ENCODE measurements at places on chromosomes 11 and 22.

GRCh38 chr11:28569106-28569505, 460.9 kb downstream of the METTL15 start:
- no peak for DNase-seq

GRCh38 chr11:107282195-107282594, 175.4 kb downstream of the CWF19L2 start:
- DNase-seq: no peak

DNA sequence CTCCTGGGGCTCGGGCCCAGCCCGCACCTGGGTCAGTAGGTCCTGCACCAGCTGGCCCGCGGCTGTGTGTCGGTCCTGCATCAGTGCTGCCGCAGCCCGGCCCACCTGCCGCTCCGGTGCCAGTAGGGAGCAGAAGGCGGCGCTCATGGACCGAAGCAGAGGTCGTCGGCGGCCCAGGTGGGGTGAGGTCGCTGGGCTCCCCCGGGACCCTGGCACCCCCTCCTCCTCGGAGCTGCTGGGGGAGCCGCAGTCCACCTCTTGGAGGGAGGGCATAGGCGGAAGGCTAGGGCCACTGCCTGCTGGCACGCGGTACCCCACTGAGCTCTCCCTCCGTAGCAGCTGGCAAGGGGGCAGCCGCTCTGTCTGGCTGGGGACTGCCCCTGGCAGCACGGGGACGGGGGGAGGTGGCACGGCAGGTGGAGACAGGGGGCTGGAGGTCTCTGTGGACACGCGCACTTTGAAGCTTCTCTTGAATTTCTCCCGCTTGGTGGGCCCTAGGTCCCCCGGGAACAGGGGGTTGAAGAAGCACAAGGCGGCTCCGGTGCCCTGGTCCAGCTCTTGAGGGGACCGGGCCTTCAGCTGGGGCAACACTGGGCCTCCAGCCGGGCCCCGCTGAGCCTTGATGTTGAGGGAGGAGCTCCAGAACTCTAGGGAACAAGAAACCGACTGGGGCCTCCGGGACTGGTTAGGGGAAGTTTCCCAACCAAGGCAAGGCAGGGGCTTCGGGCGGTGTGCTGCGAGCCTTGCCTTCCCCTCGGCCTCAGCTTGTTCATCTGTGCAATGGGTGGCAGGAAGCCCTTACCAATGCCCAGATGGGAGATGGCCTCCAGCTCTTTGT, 1.4 kb downstream of the RIN1 start:
- DNase-seq: no peak

DNA sequence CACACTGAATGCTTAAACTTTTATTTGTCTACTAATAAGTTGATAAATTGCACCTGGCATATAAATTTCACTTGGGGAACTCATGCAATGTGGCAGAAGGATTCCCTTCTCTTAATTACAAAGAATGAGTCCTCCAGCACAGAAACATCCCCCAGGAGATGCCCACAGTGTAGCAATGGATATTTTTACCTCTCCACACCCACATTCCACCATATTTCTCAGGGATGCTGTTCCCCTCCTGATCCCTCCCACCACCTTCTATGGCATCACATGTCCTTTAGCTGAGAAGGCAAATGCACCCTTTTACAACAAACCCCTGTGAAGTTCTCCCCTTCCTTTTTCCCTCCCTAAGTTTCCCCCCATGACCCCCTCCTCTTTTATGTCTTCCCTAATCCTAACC, 56.1 kb upstream of the UBASH3B start:
- no peak for DNase-seq

GRCh38 chr22:39926753-39927152, 25.9 kb downstream of the GRAP2 start:
- DNase-seq: no peak

GRCh38 chr22:33272871-33273270, 214.7 kb upstream of the SYN3 start:
- no peak for DNase-seq

DNA sequence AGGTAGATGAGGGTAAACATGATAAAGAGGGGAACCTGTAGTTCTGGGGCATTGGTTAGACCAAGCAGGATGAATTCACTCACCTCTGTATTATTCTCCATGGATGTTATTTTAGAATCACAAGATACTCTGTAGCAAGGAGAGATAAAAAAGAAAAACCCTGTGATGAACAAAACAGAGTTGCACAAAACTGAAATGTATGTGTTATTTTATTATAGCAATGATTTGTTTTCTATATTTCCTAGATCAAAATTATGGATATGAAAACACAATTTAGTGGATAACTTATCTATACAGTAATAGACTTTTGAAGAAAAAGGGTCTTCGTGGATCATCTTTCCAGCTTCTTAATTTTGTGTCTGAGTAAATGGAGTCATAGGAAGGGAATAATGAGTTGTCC, at the start of gene OR5B17:
OR5B17 (minus strand) TSS at position 101 of the 400 bp plus-strand sequence; CDS start at position 101, 0 bp downstream.
- no peak for DNase-seq

DNA sequence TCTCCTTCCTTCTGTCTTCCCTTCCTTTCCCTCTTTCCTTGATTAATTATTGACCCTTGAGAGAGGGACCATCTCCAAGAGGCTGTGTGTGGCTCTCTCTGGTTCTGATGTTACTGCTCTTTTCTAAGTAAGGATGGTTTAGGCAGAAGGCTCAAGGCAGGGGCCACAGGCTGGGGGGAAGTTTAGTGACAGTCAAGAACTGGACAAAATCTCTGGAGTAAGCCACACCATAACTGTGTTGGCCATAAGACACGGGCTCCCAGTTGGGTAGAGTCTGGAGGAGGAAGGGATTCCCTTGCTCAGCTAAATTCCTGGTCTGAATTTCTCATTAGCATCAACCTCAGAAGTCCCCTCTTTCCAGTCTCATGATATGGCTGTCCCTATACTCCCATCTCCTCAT, 74.7 kb downstream of the BUD13 start:
- no peak for DNase-seq

Measured in sciatic nerve (tissue), 2 donors.